MCF 10A (cell line): ENCODE measurements at places on chromosomes 11 and 22.

DNA sequence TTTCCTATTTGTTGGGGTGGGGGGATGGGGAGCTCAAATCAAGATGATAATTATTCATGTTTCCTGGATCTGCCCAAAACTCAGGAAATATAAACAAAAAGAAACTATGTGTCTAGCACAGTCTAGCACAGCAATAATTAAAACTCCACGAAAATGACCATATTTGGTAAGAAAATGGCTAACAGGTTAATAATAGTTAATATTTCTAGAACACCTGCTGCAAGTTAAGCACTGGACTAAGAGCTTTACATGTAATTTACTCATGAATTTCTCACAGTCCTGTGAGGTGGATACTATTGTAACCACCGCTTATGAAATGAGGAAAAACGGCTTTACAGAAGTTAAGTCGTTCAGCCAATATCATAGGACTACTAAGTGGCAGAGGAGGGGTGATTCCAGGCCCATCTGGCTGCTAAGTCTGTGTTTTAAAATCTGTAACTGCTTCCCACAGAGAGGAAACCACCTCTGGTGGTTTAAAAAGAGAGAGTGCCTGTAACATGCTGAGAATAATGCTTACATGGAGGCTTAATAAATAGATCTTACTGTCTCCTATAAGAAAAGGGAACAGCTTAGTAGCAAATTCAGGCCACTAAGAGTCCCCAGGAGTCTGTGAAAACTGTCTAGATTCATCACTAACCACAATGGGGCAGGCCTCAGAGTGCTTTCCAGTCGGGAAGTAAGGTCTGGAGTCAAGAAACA, 11.0 kb upstream of the AMOTL1 start:
- DNase-seq = no peak
- peaks cover 2% of the 10 kb centered on the region for H3K4me1 ChIP-seq
- peaks cover 19% of the 10 kb centered on the region for H3K36me3 ChIP-seq
- H3K27me3 ChIP-seq = no peaks in the 10 kb centered on the region
- H3K4me3 ChIP-seq = no peak overlapping the region
- H3K27ac ChIP-seq = no peak overlapping the region

- H3K27me3 ChIP-seq = no peaks in the 10 kb centered on the region
- H3K4me1 ChIP-seq = peaks cover 28% of the 10 kb centered on the region
- H3K36me3 ChIP-seq = peaks cover 16% of the 10 kb centered on the region
- DNase-seq = peak; percentile 43
- no peak overlapping the region for H3K4me3 ChIP-seq
Observed at GRCh38 chr11:112223121-112223520, 3.1 kb upstream of the PTS start.

DNA sequence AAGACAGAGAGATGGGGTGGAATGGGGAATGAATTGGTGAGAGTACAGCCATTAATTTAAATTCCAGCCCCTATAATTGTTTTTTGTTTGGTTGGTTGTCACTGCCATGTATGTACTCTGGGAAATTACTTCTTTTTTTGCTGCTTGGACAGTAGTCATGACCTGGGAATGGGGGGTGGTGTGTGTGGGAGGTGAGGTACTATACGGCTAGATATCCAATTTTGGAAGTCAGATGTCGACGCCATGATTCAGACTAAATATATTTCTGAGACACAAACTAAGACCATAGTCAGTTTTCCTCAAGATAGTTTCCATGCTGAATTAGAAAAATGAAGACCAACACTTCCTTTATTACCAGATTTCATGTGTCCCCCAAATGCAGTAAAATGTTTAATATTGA, 7.4 kb upstream of the BDNF start:
- no peak overlapping the region for H3K27ac ChIP-seq
- no peaks in the 10 kb centered on the region for H3K36me3 ChIP-seq
- H3K4me1 ChIP-seq = peaks cover 6% of the 10 kb centered on the region
- H3K27me3 ChIP-seq = no peaks in the 10 kb centered on the region
- DNase-seq = no peak

GRCh38 chr11:70306586-70307033, 36.1 kb downstream of the PPFIA1 start:
- no peaks in the 10 kb centered on the region for H3K27me3 ChIP-seq
- H3K36me3 ChIP-seq = peaks cover 39% of the 10 kb centered on the region
- peaks cover 16% of the 10 kb centered on the region for H3K4me1 ChIP-seq
- no peak overlapping the region for H3K27ac ChIP-seq

- peak overlapping the region; percentile 67 for H3K27ac ChIP-seq
- no peaks in the 10 kb centered on the region for H3K36me3 ChIP-seq
- H3K4me1 ChIP-seq = peaks cover 20% of the 10 kb centered on the region
- no peaks in the 10 kb centered on the region for H3K27me3 ChIP-seq
- DNase-seq = peak; percentile 69
Observed at GRCh38 chr11:13928566-13929251, 33.8 kb upstream of the SPON1 start.

DNA sequence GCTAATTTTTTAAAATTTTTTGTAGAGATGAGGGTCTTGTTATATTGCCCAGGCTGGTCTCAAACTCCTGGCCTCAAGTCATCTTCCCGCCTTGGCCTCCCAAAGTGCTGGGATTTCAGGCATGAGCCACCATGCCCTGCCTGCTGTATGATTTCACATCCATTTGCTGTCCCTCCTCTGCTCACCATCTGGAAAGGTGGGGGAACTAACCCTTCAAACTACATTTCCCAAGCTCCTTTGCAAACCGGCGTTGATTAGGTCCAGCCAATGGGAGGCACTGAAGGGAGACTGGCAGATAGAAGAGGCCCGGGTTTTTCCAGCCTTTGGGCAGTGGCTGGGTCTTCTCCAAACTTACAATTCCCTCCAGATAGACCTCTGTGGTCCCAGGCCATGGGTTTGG, 19.3 kb downstream of the RFPL1 start:
- H3K4me1 ChIP-seq = peaks cover 4% of the 10 kb centered on the region
- no peak overlapping the region for H3K27ac ChIP-seq
- DNase-seq = peak; percentile 62
- no peaks in the 10 kb centered on the region for H3K36me3 ChIP-seq
- no peak overlapping the region for H3K4me3 ChIP-seq

GRCh38 chr11:33394431-33395109, 137.4 kb downstream of the HIPK3 start:
- H3K4me1 ChIP-seq = no peaks in the 10 kb centered on the region
- no peak overlapping the region for H3K4me3 ChIP-seq
- H3K36me3 ChIP-seq = no peaks in the 10 kb centered on the region
- no peak overlapping the region for H3K27ac ChIP-seq
- DNase-seq = no peak

DNA sequence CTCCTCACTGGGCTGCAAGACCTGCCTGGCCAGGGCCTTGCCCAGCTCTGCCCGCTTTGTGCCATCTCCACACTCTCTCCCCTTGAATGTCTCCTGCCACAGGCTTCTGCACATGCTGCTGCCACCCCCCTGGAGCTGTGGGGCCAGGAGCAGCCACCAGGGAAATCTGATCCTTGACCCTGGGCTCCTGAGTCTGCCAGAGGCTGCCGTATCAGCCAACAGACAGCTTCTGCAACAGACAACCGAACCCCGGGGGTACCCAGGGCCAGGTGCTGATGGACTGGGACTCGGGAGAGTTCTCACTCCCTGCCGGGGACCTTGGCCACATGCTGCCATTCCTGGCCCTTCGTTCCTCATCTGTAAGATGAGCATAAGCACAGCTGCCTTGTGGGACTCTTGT, 3.3 kb upstream of the PPARA start:
- no peak overlapping the region for H3K27ac ChIP-seq
- DNase-seq = no peak
- H3K4me1 ChIP-seq = peaks cover 6% of the 10 kb centered on the region
- peaks cover under 1% of the 10 kb centered on the region for H3K36me3 ChIP-seq

DNA sequence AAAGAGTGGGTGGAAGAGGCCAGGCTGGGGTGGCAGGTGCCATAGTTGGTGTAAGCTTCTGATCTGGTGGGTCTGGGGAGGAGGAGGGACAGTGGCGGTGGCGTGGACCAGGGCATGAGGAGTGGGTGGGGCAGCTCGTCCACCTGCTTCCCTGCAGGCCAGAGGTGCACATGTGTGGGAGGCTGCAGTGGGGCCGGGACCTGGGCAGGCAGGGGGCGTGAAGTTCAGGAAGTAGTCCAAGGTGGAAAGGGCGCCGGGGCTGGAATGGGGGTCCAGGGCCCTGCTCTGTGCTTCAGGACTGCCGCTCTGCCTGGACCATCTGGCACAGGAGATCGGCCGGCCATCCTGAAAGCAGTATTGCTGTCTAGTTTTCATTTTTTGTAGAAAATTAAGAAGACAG, 15.9 kb downstream of the RIBC2 start:
- H3K36me3 ChIP-seq = no peaks in the 10 kb centered on the region
- H3K4me3 ChIP-seq = no peak overlapping the region
- no peak overlapping the region for H3K27ac ChIP-seq
- H3K27me3 ChIP-seq = peaks cover 15% of the 10 kb centered on the region

DNA sequence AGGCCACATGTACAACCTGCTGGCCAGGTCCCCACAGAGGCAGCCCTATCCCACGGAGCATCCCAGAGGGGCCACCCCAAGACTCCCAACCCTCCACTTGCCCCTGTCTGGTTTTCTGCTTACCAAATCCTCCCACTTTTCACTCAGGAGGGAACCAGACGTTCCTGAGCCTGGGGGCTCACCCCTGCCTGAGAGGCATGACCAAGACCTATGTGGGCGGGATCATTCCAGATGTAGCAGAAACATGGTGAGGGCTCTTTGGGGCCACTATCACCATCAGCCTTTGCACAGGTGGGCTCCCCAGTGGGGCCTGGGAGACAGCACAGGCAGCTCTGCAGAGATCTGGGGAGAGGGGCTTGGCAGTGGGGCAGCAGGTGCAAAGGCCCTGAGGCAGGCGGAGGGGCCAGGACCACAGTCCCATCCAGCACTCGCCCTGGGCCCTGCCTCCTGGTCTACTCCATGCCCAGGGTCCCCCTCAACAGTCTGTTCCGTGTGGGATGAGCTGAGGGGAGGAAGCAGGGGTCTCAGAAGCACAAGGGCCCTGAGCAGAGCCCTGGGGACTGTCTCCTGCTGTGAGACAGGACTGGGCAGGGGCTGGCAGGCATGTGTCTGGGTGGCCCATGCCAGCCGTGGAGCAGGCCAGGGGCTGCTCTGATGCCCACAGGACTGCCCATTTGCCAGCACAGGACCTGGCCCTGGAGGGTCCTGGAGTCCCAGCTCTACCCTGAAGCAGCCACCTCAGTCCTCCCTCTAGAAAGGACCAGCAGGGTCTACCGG, 9.4 kb downstream of the PIM3 start:
- DNase-seq = no peak
- H3K4me1 ChIP-seq = peaks cover 11% of the 10 kb centered on the region
- peaks cover 14% of the 10 kb centered on the region for H3K36me3 ChIP-seq
- H3K27ac ChIP-seq = no peak overlapping the region
- H3K4me3 ChIP-seq = no peak overlapping the region
- H3K27me3 ChIP-seq = no peaks in the 10 kb centered on the region

GRCh38 chr22:19149991-19150390, at the start of gene GSC2:
TSS of gene GSC2 (minus strand) at chr22:19150292. CDS start at chr22:19150283, 9 bp downstream.
- H3K36me3 ChIP-seq = no peaks in the 10 kb centered on the region
- H3K27me3 ChIP-seq = peaks cover 31% of the 10 kb centered on the region
- H3K4me1 ChIP-seq = no peaks in the 10 kb centered on the region
- no peak for DNase-seq
- no peak within 1 kb of the TSS for H3K27ac ChIP-seq

- H3K27me3 ChIP-seq = no peaks in the 10 kb centered on the region
- H3K36me3 ChIP-seq = no peaks in the 10 kb centered on the region
- H3K4me1 ChIP-seq = no peaks in the 10 kb centered on the region
- no peak overlapping the region for H3K4me3 ChIP-seq
- no peak overlapping the region for H3K27ac ChIP-seq
- DNase-seq = no peak
Observed at GRCh38 chr11:104731890-104732289, 166.4 kb downstream of the CASP12 start.

GRCh38 chr11:20161230-20161918, 1.1 kb upstream of the DBX1 start:
- H3K27ac ChIP-seq = no peak overlapping the region
- H3K4me3 ChIP-seq = no peak overlapping the region
- no peak for DNase-seq
- H3K27me3 ChIP-seq = peaks cover 97% of the 10 kb centered on the region
- peaks cover 4% of the 10 kb centered on the region for H3K4me1 ChIP-seq
- peaks cover 7% of the 10 kb centered on the region for H3K36me3 ChIP-seq

DNA sequence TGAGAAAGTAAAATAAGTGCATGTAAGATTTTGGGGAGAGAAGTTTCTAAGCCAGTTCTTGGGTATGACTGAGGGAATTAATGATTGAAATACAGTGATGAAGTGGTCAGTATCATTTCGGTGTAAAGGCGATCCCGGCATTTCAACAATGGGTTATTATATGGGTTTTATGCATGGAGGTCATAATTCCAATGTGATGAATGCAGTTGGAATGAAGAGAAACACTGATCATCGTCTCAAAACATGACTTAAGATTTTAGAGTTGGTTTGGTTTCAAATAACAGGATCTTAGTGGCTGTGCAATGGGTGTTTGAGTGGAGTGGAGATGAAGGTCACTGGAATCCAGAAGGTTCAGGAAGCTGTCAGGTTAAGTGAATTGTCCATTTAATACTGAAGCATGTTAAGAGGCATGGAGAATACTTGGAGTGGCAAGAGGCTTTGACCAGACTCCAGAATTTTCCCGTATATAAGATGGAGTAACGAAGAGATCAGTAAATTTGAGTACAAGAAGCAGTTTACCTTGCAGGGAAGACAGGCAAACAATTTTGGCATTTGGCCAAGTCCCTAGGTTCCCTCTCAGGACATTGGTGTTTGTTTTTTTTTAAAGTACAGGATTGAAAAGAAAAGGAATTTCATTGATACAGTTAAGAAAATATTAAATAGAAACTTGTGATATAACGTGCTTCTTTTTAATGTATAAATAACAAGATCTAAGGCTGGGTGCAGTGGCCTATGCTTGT, 96.4 kb upstream of the BIRC3 start:
- no peaks in the 10 kb centered on the region for H3K27me3 ChIP-seq
- DNase-seq = no peak
- peaks cover 67% of the 10 kb centered on the region for H3K36me3 ChIP-seq
- no peak overlapping the region for H3K4me3 ChIP-seq

- peaks cover 33% of the 10 kb centered on the region for H3K36me3 ChIP-seq
- H3K4me3 ChIP-seq = no peak overlapping the region
- DNase-seq = no peak
- peaks cover 31% of the 10 kb centered on the region for H3K4me1 ChIP-seq
- H3K27me3 ChIP-seq = no peaks in the 10 kb centered on the region
- no peak overlapping the region for H3K27ac ChIP-seq
Observed at GRCh38 chr11:76797341-76798201, 14.4 kb downstream of the TSKU start.
